ENCODE measurements at places on chromosomes 2 and 18.

DNA sequence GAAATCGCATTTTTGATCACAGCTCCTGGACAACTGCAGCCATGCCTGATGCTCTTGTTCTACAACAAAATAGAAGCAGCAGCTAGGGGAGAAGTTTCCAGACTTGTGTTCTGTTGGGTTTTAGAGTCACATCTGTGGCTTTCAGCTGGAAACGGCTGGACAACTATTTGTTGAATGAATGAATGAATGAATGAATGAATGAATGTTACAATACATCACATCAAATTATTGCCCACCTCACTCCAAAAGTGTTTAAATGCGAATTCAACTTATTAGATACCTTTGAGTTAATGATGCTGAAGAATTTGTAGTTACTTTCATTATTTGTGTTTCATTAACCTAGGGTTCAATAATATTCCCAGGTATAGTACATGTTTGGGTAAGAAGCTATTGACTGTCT lies 8.5 kb upstream of the METTL21A start:
- DNase-seq: no peak

GRCh38 chr2:100043891-100044255 lies 98.5 kb downstream of the AFF3 start:
- no peak for DNase-seq

- no peak for DNase-seq
Observed at GRCh38 chr18:48778344-48779011, 172.3 kb downstream of the SMAD7 start.

DNA sequence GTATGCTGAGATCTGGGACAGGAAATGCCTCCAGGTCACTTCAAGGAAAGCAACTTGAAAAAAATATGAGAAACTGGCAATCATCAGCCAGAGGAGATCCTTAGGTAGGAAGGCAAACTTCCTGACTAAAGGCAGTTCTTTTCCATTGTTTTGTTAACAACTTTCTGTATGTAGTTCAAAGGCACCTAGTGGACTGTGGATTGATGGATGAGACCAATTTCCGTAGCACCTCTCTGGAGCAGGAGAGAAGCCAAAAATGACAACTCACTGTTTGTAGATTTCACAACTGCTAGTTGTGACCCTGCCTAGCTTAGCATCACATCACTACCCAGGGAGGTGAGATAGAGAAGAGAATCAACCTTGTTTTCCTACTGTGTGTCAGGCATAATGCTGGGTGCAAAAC lies 21.8 kb upstream of the NOSTRIN start:
- DNase-seq: no peak

- peak; percentile 64 for DNase-seq
Observed at GRCh38 chr2:207869784-207870778, 100.4 kb upstream of the FZD5 start.

DNA sequence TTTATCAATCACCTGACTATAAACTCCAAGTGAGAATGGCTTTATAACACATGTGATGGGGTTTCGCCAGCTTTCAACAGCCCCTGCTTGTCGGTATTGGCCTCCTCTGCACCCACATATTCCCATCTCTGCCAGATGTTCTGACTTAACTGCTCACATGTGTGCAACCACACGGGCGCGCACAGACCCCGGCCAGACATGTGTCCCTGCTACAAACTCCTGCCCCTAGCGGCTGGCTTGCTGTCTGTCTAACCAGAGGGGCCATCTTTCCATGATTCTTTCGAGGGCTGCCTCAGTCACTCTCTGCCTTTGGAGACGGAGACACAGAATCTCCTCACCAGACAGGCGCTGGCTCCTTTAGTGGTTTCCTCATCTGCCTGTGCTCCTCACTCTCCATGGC lies 15.3 kb downstream of the STON1 start:
- peak; percentile 47 for DNase-seq

- peak; percentile 21 for DNase-seq
Observed at GRCh38 chr2:10448576-10449485, 704 bp upstream of the ODC1 start.

- no peak for DNase-seq
Observed at GRCh38 chr2:232026910-232027309, 65.4 kb downstream of the DIS3L2 start.

GRCh38 chr18:77061946-77062517 lies 70.6 kb downstream of the MBP start:
- no peak for DNase-seq

- DNase-seq: no peak
Observed at GRCh38 chr2:223612501-223612900, 10.3 kb upstream of the SCG2 start.

DNA sequence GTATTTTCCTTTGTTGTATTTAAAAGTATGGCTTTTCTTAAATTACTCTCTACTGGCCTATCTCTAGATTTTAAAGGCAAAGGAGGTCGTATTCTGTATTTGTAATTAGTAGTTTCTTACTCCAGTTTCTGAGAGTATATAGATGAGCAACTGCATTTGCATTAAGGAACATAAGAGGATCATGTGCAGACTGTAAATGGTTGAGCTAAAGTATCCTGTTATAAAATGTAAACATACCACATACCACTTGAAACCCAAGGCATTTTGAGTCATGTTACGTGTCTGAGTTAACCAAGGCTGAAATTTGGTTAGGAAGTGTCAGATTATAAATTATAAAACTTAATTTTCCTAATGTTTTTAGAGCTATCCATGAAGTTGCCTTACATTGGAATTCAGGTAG lies 76.3 kb downstream of the GPD2 start:
- peak; percentile 36 for DNase-seq

All from fibroblast of skin of right biceps (primary cell).